ENCODE measurements at places on chromosomes 12 and 14. TPM values are rescaled to one million over a fixed set of nuclear protein-coding genes. Genes with fewer than 3 reads are reported as not detected.

RDH5 gene
- total RNA-seq, result 13.8 TPM

A2M gene
- 4.2 TPM for total RNA-seq

GLT8D2 gene
- total RNA-seq, result 41.9 TPM

KCNH3 gene
- 0.33 TPM for total RNA-seq

ANG gene
- total RNA-seq, result 6.8 TPM

ZNF219 gene
- total RNA-seq, result 8.4 TPM

LRTM2 gene
- not detected for total RNA-seq

MMP19 gene
- 16.2 TPM for total RNA-seq

SERPINA12 gene
- total RNA-seq, result not detected

SIRT4 gene
- total RNA-seq, result 2.0 TPM

GMPR2 gene
- 107 TPM for total RNA-seq

TMEM52B gene
- total RNA-seq, result not detected

FIGNL2 gene
- total RNA-seq, result under 0.01 TPM

CRIP1 gene
- 5.1 TPM for total RNA-seq

MED13L gene
- total RNA-seq, result 88.9 TPM

FLRT2 gene
- total RNA-seq, result 7.9 TPM

AKAP6 gene
- total RNA-seq, result 10.1 TPM

GLS2 gene
- 0.13 TPM for total RNA-seq

INSM2 gene
- total RNA-seq, result not detected

TBX3 gene
- 4.6 TPM for total RNA-seq

C12orf56 gene
- 0.40 TPM for total RNA-seq

FOXN4 gene
- total RNA-seq, result not detected

NRL gene
- 0.96 TPM for total RNA-seq

RDH11 gene
- 113 TPM for total RNA-seq

HOMEZ gene
- 4.2 TPM for total RNA-seq

WNT1 gene
- total RNA-seq, result not detected

BTG1 gene
- 61.4 TPM for total RNA-seq

PRKCH gene
- total RNA-seq, result 13.1 TPM

EID3 gene
- 14.2 TPM for total RNA-seq

DEGS2 gene
- total RNA-seq, result 0.26 TPM

REP15 gene
- total RNA-seq, result 2.4 TPM

SLC5A8 gene
- total RNA-seq, result not detected

SLC25A47 gene
- total RNA-seq, result 0.07 TPM

CCDC177 gene
- total RNA-seq, result not detected

ERP27 gene
- total RNA-seq, result not detected

JAG2 gene
- 4.0 TPM for total RNA-seq

PROX2 gene
- total RNA-seq, result not detected

UNG gene
- 17.2 TPM for total RNA-seq
